ENCODE measurements at places on chromosomes 6 and 20.

DNA sequence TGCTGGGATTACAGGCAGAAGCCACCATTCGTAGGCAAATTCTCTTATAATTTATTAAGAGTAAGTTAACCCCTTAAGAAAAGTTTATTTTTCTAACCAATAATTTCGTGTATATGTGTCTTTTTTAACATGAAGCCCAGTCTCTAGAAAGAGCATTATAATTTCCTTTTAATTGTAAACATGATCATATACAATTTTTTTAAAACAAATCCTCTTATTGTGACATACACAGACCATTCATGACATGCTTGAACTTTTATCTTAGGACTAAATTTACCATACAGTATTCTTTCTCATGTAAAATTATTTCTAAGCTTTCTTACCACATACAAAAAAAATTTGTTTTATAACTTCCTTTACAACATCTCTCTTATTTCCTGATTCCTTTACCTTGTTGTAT, 6.7 kb downstream of the ACOT13 start:
- peak; percentile 13 for DNase-seq

- DNase-seq = peak; percentile 26
Observed at GRCh38 chr6:53358440-53359094, 9.8 kb upstream of the ELOVL5 start.

GRCh38 chr6:16257999-16258708, 19.8 kb downstream of the GMPR start:
- no peak for DNase-seq

GRCh38 chr6:38207375-38207774, 387.8 kb downstream of the ZFAND3 start:
- DNase-seq = no peak

- DNase-seq = peak; percentile 93
Observed at GRCh38 chr6:123551939-123552707, 84.6 kb downstream of the TRDN start.

DNA sequence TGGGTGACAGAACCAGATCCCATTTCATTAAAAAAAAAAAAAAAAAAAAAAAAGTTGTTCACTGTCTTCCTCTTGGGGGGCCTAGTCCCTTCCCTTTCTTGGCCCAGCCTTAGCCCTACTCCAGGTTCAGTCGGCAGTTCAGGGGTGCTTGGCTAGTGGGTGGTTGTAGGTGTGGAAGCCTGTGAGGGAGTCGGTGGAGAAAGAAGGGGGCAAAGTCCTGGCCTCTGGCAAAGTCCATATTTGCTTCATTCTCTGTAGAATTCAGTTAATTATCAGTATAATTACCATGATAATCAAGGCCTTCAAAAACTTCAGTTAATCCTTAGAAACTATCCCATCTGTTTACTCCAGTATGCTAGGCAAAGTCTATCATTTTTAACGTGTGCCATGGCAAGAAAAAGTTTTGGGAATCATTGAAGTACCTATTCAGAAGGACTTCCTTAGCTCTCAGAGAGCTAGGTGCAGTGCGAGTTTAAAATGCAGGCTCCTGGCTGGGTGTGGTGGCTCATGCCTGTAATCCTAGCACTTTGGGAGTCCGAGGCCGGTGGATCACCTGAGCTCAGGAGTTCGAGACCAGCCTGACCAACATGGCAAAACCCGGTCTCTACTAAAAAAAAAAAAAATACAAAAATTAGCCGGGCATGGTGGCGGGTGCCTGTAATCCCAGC, 205.7 kb upstream of the ARG1 start:
- no peak for DNase-seq

GRCh38 chr20:51488331-51488730, 54.2 kb downstream of the NFATC2 start:
- no peak for DNase-seq

DNA sequence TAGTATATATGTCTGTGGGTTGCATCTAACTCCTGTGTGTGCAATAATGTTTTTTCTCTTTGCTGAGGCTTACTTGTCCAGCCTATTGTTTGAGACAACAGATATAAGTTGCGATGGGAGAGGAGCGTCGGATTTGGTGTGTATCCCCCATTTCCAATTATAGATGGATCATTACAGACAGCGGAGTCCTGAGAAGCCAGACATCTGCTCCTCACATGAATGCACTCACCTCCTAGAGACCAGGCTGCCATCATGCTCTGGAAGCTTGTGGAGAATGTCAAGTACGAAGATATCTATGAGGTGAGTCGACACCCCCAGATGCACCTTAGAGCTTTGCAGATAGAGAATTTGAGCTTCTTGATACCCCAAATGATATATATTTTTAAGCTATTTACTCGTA, at the start of gene TFAP2B:
Gene TFAP2B (plus strand): TSS at position 199 of the 400 bp plus-strand sequence. CDS start 21 bp downstream, at position 220.
- DNase-seq = no peak

DNA sequence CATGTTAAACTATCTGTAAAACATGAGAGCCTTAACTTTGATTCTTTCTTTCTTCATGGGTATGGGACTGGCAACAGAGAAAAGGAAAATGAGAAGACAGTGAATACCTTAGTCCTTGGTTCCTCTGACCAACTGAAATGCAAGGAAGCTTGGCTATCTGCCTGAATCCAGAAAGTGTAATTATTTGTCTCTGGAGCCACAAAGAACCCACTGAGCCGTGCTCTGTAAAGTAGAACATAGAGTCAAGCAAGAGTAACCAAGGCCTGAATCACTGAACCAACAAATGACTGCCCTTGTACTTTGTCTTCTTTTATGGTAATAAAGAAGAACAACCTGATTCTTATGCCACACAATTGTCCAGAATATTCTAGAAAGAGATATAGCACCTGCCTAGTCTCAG, 27.6 kb downstream of the PKHD1 start:
- no peak for DNase-seq

DNA sequence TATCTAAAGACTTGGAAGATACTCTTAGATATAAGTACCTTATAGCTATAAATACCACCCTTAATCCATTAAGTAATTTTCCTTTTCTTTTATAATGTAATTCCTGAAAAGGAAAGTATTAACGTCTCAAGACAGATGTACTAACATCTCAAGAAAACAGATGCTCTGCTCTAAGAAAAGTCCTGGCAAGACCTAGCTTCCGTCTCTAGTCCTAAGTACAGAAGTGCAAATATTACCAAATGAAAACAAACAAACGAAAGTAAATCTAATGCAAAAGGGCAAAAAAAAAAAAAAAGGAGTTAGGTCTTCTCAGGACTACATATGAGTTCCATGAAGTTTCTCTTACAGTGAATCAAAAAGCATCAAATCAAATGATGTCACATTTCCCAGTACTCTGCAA, 106.8 kb upstream of the PDE10A start:
- DNase-seq = no peak
